NCI-H1092 (cell line): ENCODE measurements at places on chromosomes 11 and 22.

- no peak for DNase-seq
Measured at GRCh38 chr22:32535531-32536190, 61.0 kb downstream of the FBXO7 start.

DNA sequence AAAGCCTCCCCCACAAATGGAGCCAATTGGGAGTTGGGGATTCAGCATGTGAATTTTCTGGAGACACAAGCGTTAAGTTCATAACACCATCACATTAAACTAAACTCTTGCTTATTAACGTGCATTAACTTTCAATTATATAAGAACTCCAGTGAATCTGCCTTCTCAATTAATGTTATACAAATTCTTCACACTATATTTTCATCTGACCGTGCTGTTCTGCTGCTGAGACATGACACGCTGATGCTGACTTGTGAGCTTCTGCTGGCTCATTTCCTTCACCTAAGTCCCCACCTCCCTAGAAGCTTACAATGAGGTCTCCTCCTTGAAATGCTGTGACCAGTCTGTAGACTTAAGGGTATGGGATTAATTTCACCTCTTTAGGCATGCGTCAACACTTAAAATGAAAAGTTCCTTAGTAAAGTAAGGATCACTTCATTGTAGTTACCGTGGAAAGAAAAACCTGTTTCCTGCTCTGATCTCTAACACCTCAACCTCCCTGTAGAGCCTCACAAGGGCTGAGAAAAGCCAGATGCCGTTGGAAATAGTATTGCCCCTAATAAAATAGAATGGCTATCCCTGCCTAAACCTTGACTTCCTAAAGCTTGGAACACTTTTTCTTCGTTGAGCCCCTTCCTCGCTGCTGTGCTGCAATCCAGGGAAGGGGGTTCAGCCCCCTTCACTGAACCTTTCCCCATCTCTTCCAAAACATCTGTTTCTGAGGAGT lies 2.2 kb downstream of the HBG2 start:
- no peak for DNase-seq

GRCh38 chr11:102572554-102573220 lies 42.1 kb upstream of the MMP7 start:
- no peak for DNase-seq

DNA sequence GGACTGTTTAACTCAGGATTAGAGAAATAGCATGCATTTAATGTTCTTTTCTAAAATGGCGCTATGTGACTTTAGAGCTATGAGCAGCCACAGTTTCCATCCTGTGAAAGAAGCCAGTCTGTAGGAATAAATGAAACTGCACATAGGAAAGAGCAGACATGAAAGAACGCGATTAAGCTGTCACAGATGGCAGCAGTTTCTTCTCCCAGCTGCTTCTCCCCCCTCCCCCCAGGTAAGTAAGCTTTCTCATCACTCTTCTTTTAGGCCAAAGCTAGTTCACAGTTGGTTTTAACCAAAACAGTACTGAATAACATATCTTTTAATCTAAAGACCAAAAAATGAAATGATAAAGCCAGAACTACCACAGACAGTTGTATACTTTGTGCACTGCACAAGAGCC lies 266.4 kb downstream of the KCNA4 start:
- DNase-seq, result no peak
